ENCODE measurements at places on chromosomes 2 and 18.
A peak's percentile ranks its signal among the peaks of the same experiment; 100 is the strongest.

- no peak for DNase-seq
Observed at GRCh38 chr2:189579585-189580186, 900 bp downstream of the SLC40A1 start.

DNA sequence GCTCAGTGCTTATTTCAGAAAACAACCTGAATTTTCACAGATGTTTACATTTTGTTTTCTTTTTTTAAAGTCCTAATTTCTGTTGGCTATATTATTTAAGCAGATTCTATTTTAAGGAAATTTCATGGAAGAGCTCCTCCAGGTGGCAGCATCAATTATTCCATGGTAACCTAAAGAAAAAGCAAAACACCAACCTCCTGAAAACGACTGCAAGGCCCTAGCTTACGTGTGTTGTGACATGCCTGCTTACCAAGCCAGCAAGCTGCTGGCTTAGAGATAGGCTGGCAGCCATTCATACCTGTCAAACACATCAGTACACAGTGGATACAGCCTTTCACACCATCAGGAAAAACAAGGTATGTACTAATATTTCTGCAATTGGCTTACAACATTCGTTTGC is 64.9 kb downstream of the LPIN2 start:
- no peak for DNase-seq

GRCh38 chr2:241475267-241475666 is 33.1 kb downstream of the STK25 start:
- no peak for DNase-seq

DNA sequence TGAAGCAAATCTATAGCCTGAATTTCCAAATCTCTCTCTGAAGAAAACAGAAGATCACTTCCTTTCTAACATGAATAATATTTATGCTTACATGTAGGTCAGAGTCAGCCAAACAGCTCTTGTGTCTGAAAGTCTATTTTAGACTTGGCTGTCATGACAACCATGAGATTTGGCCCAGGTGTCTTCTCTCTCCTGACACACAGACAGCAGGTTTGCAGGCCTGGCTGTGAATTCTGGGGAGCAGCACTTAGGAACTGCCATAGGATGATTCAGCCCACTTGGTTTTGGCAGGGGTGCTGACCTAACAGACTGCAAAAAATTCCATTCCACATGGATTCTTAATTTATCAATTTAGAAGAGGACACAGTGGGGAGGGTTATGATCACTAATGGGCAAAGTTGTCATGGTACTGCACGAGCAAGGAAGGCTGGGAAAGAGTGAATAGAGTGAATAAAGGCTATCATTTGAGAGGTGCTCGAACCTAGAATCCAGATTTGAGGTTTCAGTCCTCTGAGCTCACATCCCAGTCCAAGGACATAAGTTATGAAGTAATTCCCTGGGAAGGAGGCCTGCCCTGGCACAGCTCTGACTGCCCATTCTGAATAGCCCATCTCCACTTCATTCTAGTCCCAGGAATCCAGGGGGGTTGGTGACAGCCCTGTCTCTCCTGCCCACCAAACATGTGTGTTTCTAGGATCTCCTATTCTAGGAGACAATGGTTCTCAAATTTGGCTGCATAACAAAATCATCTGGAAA is 453.9 kb upstream of the TRIB2 start:
- no peak for DNase-seq

DNA sequence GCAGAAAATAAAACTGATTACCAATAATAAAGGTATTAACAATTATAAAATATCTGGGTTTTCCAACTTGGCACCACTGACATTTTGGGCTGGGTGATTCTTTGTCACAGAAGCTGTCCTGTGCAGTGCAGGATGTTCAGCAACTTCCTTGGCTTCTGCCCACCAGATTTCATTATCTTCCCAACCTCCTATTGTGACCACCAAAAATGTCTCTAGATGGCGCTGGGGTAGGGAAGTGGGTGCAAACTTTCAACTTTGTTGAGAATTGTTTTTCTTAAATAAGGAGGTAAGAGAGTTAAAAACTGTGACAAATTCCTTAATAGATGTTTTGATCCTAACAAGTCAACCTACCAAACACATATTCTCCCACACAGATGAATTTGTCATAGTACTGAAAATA is 90.1 kb downstream of the GAREM1 start:
- DNase-seq: no peak

DNA sequence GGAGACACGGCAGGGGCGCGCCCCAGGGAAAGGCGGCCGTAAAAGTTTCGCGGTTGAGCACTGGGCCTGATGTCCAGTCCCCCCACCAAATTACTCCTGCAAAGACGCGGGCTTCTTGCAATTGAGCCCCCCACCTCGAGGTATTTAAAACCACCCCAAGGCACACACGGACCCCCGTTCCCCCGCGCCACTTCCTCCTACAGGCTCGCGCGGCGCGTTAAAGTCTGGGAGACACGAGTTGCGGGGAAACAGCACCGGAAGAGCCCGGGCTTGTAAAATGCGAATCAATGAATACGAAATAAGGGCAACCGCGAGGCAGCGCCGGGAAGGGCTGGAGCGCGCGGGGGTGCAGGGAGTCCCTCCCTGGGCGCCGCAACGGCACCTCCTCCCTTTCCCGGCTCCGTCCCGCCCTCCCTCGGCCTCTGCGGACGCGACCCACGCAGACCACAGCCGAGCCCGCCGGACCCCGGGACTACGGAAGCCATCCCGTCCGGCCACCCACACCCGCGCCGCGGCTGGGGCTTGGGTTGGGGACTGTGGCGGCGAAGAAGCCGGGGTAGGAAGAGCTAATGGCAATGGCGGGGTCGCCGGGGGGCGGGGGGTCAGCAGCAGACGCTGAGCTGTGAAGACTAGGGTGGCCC is 918 bp upstream of the NETO1 start:
- no peak for DNase-seq

- no peak for DNase-seq
Observed at GRCh38 chr2:109636317-109636716, 22.2 kb downstream of the SOWAHC start.

GRCh38 chr2:226780431-226780830 is 19.2 kb downstream of the IRS1 start:
- no peak for DNase-seq

GRCh38 chr2:235660484-235661082 is 166.7 kb downstream of the AGAP1 start:
- DNase-seq: no peak

DNA sequence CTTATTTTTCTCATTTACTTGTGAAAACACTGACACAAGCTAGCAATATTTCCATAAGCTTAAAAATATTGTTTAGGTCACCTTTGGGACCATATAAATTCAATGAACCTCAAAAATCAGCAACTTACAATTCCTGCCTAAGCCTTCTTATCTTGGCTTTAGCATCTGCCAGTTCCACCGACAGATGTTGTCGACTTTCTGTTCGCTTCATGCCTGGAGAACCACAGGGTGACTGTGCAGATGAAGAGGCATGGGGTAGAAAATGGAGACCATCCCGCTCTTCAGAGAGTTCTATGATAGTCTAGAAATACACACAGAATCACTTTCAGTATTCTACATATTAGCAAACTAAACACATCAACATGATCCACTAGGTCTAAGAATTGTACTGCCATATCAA is 64.2 kb downstream of the CCDC88A start:
- DNase-seq: no peak

- no peak for DNase-seq
Observed at GRCh38 chr2:106745468-106745867, 140.5 kb downstream of the ST6GAL2 start.

GRCh38 chr2:62338111-62338510 is 142.2 kb downstream of the B3GNT2 start:
- DNase-seq: no peak

- peak; percentile 32 for DNase-seq
Observed at GRCh38 chr2:88600038-88600465, 27.2 kb downstream of the EIF2AK3 start.

DNA sequence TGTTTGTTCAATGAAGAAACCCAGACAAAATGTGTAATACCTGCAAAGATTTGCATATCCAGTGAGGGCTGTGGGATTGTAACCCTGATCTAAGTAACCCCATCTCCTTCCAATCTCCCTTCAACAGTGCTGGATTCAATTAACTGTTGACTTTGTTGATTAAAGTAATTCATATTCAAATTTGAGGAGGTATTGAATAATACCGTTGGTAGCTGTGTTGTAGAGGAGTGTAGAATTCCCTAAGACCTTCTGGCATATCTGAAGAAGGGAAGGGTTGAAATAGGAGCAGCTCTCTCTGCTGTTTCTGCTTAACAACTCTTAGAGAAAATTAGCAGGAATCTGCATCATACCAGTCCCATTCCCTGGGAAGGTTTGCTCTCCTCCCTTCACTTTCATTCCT is 28.2 kb downstream of the MAIP1 start:
- no peak for DNase-seq

DNA sequence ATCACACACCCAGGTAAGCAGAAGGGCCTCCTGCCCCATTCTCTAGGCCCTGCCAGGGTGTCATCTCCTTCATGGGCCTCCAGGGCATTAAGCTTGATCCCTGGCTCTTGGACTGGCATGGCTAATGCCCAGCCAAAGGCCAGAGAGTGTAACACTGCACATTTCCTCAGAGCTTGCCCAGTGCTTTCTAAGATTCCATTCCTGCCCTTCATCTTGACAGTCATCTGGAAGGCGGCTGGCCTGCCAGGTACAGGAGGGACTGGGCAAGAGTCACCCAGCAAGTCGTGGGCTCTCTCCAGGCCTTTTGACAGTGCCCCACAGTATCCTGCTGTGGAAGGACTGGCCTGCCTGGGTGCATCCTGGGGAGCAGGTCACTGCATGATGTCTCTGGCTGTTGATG is 268.9 kb downstream of the HAUS1 start:
- DNase-seq: no peak

DNA sequence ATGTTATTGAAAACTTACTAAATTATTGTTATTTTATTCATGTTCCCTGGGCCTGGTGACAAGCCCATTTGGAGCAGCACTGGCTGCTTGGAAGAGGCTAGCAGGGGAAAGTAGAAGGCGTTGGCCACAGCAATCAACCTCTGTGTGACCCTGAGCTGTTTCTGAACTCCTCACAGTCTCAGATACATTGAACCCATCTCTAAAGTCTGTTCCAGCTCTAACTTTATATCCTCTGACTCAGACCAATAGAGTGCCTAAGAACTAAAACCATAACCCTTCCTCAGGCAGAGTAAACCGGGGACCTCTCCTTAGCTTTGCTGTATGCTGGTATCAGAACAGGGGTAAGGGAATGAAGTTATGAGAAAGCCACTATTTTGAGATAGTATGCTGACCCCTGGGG is 96.4 kb upstream of the NOL4 start:
- DNase-seq: no peak

- no peak for DNase-seq
Observed at GRCh38 chr2:219469186-219469724, 29.4 kb upstream of the GMPPA start.

DNA sequence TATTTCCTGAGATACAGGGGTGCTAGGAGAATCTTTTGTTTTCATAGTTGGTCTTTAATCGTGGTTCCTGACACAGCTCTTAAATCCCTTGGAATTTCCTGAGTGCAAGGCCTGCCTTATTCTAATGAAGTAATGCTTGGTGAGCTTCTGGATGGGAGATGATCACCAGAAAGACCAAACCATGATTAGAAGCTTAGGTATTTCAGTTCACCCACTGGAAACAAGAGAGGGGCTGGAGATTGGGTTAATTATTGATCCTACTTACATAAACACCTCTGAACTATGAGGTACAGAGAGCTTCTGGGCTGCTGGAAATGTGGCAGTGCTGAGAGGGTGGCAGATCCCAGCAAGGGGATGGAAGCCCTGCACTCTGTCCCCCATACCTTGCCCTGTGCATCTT is 406.8 kb downstream of the THSD7B start:
- DNase-seq: no peak

DNA sequence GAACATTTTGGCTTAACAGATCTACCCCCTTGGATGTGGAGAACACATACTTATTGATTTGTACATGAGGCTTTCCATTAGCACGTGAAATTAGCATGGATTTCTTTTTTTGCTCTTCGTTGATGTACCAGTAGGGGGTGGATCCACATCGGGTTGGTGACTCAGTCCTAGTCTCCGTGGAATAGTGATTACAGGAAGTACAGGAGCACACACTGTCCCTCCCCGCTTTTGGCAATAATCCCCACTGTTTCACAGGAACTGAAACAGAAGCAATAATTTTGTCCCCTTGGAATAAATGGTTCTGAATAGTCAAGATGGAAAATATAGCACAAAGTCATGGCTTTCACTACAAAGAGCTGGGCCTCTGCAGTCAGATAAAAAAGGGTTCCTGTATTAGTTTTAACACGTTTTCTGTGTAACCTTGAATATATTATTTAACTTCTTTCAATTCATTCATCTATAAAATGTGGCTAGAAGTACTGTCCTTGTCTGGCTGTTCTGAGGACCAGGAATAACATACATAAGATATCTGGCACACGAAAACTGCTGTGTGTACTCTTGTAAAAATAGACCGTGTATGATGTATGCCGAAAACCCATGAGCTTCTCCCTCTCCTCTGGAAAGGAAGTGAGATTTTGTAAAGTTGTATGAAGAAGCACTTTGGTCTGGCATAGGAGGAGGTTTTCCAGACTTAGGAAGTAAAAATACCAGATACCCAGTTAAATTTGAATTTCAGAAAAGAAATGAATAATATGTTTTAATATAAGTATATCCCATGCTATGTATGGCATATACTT is 229.2 kb downstream of the GALR1 start:
- no peak for DNase-seq

GRCh38 chr18:49273241-49273880 is 187.1 kb downstream of the DYM start:
- DNase-seq: no peak

- no peak for DNase-seq
Observed at GRCh38 chr2:196510246-196510645, 129.3 kb upstream of the CCDC150 start.

DNA sequence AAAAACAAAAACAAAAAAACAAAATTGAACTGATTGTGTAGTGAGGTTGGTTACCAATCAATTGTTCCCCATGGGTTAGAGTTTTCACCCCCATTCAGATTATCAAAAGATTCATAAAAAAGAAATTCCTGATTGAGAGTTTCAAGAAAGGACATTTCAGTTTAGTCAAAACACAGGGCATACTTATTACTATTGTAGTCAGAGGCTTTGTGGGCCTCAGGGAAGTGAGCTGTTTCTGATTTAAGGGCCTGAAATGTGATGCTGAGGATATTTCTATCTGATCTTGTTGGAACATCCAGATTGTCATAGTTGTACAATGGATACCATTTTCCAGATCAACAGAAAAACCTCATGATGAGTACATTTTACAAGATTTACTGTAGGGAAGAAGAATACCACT is 368.1 kb upstream of the NETO1 start:
- DNase-seq: no peak

Data from stimulated activated naive CD4-positive, alpha-beta T cell treated with Interleukin-2 at 50 U/mL for 16 hours (primary cell).